SW 1271 (cell line): ENCODE measurements at places on chromosomes 3 and 15.

GRCh38 chr15:74127255-74127953, 3.0 kb upstream of the ISLR2 start:
- DNase-seq, result peak; percentile 52

GRCh38 chr3:126540342-126540849, 16.4 kb downstream of the CHST13 start:
- peak; percentile 63 for DNase-seq

DNA sequence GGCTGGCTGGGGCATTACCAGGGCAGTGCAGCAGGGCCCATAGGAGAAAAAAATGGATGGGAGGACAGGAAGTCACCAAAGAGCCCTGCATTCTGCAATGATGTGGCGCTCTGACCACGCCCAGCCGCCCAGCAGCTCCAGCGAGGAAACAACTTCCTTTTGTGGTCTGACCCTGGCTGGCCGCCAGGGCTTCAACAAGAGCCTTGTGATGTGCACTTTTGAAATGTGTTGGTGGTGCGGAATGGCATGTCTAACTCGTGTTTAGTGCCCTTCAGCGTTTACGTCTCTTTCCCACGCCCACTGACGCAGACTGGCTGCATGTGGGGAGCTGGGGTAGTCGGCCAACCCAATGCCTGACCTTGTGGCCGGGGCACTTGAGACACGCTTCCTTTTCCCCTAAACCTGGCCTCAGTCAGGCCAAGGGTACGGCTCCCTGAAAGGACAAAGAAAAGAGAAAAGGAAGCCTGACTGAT, 81.9 kb upstream of the CTNNB1 start:
- peak; percentile 76 for DNase-seq

GRCh38 chr3:66200147-66200546, 20.7 kb upstream of the SLC25A26 start:
- no peak for DNase-seq

DNA sequence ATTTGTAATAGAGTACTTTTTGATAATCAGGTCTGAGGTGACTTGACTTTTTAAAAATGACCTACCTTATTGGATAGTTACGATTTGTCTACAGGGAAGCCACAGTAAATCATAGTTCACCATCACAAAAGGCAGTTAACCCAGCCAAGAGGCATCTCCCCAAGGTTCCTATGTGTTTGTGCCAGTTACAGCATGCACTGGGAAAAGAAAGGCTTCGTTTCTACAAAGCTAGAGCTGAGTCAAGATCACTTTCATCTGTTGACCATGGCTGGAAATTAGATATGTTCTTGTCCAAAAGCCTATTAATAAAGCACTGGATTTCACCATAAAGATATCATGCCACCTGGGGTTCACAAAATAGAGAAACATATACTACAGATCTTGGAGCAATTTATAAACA, 139.9 kb downstream of the GREM1 start:
- no peak for DNase-seq

DNA sequence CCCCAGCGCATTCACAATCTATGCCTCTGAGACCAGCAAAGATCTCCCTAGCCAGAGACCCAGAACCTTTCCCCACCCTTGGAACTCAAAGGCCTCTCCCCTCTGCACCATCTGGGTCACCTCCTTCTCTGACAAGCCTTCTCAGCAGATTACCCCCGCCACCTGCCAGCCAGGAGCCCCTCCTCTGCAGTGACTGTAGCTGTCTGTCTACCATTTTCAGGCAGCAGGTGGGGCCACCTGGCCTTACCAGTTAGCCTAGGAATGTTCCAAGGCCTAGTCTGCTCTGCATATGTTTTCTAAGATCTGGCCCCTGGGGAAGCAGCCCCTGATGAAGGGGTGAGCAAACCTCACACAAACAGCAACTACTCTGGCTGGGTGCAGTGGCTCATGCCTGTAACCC, 2.4 kb downstream of the MYLK start:
- DNase-seq, result no peak

DNA sequence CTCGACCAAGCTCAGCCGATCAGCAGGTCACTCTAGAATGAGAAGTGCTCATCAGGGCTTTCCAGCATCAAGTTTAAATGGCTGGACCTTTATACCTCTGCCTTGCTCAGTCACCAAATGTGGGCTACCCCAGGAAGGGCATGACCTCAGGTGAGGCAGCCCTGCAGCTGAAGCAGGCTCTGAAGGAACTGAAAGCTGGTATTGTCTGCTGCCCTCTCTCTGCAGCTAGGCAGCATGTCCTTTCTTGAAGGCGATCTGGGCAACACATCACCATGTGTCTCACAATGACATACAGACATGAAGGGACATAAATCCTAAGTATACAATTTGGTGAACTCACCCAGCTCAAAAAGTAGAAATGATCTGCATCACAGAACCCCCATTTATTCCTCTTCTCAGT, 38.7 kb upstream of the ARID3B start:
- DNase-seq, result no peak

DNA sequence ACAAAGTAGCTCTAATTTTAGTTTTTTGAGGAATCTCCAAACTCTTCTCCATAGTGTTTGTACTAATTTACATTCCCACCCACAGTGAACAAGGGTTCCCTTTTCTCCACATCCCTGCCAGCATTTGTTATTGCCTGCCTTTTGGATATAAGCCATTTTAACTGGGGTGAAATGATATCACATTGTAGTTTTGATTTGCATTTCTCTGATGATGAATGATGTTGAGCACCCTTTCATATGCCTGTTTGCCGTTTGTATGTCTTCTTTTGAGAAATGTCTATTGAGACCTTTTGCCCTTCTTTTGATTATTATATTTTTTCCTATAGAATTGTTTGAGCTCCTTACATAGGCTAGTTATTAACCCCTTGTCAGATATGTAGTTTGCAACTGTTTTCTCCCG, 239.9 kb upstream of the TPM1 start:
- no peak for DNase-seq

- no peak for DNase-seq
Observed at GRCh38 chr3:12194209-12194608, 35.5 kb upstream of the TIMP4 start.

- no peak for DNase-seq
Observed at GRCh38 chr3:123475786-123476185, 26.9 kb upstream of the ADCY5 start.

- DNase-seq, result no peak
Observed at GRCh38 chr15:41879321-41879845, 14.5 kb downstream of the SPTBN5 start.

GRCh38 chr3:128422762-128423524, 43.7 kb downstream of the DNAJB8 start:
- no peak for DNase-seq

- DNase-seq, result no peak
Observed at GRCh38 chr3:53140847-53141845, 10.9 kb upstream of the RFT1 start.

DNA sequence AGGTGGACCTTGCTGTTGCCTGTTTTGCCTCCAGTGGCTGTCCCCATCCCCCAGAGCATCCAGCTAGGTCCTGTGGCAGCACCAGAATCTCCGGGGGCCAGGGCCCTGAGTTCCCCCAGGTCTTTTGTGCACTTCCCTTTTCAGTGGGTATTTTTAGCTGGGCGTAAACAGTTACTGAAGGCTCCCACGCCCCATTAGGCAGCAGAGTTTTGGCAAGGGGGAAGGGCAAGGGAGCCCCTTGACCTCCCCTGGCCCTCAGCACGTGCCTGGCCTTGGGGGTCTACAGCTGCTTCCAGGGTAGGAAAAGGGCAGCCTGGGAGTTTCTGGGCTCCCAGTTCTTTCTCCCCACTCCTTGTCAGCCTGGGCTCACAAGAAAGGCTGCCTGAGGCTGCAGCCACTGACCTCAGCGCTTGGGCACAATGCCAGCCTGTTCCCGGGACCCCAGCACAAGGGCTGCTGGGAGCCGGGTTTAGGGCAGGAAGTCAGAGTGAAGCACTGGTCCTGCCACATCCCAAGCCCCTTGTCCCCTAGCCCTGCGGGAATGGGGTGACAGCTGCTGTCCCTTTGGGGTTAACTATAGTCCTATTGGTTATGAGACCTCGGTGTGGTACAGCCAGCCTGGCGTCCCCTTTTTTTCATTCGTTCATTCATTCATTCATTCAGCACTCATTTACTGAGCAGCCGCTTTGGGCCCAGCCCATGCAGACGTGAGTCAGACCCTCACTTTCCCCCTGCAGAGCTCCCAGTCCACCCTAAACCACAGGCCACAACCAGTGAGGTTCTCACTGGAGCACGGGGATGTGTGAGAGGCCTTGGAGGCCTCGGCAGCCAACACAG, 8.4 kb downstream of the CSK start:
- DNase-seq, result no peak

GRCh38 chr15:100196326-100197058, 145.3 kb downstream of the ADAMTS17 start:
- DNase-seq, result no peak
